CD4-positive, alpha-beta T cell treated with Interferon alpha-2 for 1 hour (primary cell): ENCODE measurements at places on chromosomes 12 and 14.

DNA sequence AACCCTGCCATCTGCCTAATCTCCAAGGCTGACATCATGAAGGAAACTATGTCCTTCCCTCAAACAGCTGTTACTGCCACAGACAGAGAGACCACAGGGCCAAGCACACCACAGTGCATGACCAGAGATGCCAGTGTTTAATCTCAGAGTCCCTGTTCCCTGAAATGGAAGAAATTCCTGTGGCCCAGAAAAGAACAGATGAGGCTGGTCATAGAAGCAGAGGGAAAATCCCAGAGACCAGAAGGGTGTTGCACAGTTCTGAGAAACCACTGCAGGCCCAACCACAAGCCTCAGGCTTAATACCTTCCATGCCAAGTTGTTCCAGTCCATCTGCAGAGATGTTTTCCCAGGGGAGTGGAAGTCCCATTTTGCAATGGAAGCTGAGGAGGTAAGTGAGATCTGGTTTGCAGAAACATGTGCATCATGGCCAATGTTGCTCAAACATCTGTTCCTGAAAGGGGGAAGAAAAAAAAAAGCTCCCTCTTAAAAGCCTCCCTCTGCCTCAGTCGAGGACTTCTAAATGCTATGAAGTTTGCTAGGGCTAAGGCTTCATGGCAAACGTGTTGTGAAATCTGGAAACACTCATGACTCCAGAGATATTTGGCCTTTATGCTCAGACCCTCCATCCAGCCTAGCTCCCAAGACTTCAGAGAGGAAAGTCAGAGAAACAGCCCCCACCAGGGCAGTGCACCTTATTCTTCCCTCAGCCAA, 98.6 kb downstream of the SCARB1 start:
- no peak for DNase-seq

GRCh38 chr12:27583981-27584380, 60.0 kb downstream of the PPFIBP1 start:
- no peak for DNase-seq

GRCh38 chr12:1833596-1834028, 13.2 kb downstream of the LRTM2 start:
- no peak for DNase-seq

GRCh38 chr12:49903700-49904423, at the start of gene FAIM2:
FAIM2 (minus strand) TSS chr12:49903900; CDS start chr12:49903792, 108 bp downstream.
- peak; percentile 17 for DNase-seq

DNA sequence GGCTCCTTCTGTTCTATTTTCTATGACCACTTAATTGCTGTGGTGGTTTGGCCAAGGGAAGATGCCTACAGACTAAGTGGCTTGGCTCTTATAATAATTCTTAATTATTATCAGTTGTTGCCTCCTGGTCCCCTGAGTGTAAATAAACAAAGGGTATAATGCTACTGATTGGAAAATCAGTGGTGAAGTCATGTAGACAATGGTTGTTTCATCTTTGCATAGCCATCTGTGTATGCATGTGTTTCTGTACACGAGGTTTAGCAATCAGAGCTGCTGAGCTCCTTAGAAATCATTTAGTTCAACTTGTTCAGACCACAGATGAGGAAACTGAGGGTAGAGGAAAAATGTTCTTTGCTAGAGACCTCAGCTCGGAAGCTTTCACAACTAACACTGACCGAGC, 152.2 kb downstream of the STXBP6 start:
- DNase-seq: no peak

DNA sequence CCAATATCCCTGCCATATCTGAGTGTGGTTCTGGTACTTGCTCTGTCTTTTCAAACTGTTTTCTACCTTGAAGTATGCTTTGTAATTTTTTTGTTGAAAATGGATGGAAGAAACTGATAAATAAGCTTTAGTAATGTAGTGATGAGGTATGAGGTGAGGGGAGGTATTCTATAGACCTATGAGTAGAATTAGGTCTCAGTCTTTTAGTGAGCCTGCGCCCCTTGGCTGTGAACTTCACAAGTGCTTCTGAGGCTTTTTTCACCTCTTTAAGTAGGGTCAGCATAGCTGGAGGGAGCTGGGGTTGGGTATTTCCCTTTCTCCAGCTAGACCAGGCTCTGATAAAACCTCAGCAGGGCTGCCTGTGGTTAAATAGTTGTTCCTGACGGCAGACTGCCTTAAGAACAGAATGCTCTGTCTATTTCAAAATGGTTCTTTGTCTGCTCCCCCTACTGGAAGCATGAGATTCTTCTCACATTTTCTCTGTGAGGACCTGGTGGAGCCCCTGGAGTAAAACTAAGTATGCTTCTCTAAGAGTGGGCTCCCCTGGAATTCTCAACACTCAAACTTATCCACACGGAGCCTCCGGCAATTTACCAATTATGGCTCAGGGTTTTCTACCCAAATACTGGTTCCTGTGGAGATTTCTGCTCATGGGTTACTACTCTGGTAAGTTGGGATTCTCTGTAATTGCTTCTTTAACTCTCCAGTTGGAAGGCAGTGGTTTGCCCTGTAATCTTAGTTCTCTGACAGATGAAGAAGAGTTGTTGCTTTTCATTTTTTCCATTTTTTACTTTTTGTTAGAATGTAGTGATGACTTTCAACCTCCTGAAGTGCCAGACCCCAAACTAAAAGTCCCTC, 13.1 kb downstream of the KRT5 start:
- peak; percentile 39 for DNase-seq

- DNase-seq: no peak
Measured at GRCh38 chr14:102097441-102098135, 10.7 kb upstream of the HSP90AA1 start.
